Stimulated activated CD8-positive, alpha-beta memory T cell treated with anti-CD3 and anti-CD28 coated beads, Interleukin-15, amount 100 ng/mL, for 48 hours (primary cell): ENCODE measurements at places on chromosomes 1 and 21.

DNA sequence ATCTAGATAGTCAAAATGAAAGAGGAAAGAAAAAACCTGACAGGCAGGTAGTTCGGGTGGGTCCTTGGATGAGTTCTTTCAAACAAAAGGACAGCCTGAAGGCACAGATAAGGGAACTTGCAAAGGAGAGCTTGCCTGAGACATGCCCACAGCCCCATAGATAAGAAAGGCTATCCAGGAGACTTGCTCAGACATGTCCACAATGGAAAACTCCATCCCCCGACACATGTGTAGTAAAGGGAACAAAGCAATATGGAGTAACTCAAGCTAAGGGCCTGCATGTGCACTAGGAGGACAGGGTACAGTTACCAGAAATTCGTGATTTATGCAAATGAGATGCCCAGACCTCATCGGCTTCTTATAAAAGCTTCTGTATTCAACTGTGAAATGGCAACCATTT, 281.5 kb downstream of the NEGR1 start:
- no peak for DNase-seq

DNA sequence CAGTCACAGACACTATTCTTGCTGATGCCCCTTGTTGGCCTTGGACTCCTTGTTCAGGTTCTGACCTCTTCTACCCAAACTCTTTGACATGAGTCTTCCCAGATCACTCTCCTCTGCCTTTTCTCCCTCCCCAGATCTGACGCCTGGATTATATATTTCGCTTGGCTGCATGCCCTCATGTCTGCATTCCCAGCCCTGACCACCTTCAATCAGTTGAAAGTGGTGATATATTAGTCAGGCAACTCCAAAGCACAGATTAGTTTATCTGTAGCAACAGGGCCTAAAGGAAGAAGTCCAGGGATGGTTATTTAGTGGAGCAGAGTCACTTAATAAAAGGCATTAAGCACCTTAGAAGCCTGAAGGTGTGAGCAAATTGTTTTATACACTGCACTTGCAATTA, 110.0 kb upstream of the GUCA2B start:
- no peak for DNase-seq

DNA sequence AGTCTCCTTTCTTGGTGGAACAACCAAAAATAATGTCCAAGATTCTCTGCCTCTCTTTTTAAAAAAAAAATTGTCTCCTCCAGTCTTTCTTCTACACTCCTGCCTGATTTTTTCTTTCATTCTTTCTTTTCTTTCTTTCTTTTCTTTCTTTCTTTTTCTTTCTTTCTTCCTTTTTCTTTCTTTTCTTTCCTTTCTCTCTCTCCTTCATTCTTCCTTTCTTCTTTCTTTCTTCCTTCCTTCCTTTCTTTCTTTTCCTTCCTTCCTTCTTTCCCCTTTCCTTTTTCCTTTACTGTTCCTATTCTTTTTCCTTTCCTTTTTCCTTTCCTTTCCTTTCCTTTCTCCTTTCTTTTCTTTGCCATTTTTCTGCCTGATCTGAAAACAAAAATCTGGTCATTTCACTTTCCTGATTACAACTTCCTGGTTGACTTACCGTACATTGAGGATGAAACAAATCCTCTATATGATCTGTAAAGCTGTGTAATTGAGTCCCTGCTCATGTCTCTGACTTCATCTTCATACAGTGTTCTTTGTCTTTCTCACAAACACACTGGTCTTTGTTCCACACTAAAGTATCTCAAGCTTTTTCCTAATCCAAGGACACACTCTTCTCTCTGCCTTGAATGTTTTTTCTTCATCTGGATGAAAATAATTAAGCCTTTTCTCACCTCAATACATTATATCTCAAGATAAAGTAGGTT, 6.1 kb upstream of the KRTAP23-1 start:
- no peak for DNase-seq

GRCh38 chr21:39377444-39378050, 28.7 kb upstream of the HMGN1 start:
- DNase-seq, result no peak

GRCh38 chr1:17653728-17654351, 101.3 kb upstream of the ACTL8 start:
- DNase-seq, result no peak

GRCh38 chr1:226601456-226601855, 52.9 kb downstream of the STUM start:
- DNase-seq, result no peak

- no peak for DNase-seq
Observed at GRCh38 chr21:32096411-32096810, 182.4 kb downstream of the MIS18A start.

- DNase-seq, result no peak
Observed at GRCh38 chr21:35538386-35538785, 489.3 kb upstream of the RUNX1 start.

- no peak for DNase-seq
Observed at GRCh38 chr21:15751546-15751945, 21.8 kb downstream of the USP25 start.

DNA sequence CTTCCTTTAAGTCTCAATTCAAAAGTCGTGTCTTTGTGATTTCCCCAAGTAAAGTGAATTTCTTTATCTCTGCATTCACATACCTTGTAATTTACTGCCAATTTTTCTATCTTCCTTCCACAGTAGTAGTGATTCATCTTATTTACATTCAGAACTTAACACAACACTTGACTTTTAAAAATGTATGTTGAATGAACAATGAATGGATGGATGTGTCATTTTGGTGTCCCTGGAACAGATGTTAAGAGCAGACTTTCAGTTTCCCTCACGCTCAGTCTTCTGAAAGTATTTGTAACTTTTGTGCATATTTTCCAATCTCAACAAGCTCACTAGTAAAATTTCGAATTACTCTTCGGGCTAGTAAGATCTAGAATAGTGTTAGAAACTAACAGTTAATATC, 352.0 kb downstream of the HHIPL2 start:
- DNase-seq, result no peak

- no peak for DNase-seq
Observed at GRCh38 chr1:25130895-25131294, 101.4 kb downstream of the SYF2 start.

GRCh38 chr1:216691710-216692109, 31.5 kb downstream of the ESRRG start:
- no peak for DNase-seq

- DNase-seq, result peak; percentile 34
Observed at GRCh38 chr1:1614204-1614953, 921 bp upstream of the MIB2 start.

GRCh38 chr1:50852889-50853288, 107.2 kb downstream of the FAF1 start:
- DNase-seq, result no peak

GRCh38 chr1:92599184-92599583, 112.5 kb upstream of the GFI1 start:
- no peak for DNase-seq

GRCh38 chr1:30611741-30612309, 111.6 kb downstream of the MATN1 start:
- DNase-seq, result no peak

DNA sequence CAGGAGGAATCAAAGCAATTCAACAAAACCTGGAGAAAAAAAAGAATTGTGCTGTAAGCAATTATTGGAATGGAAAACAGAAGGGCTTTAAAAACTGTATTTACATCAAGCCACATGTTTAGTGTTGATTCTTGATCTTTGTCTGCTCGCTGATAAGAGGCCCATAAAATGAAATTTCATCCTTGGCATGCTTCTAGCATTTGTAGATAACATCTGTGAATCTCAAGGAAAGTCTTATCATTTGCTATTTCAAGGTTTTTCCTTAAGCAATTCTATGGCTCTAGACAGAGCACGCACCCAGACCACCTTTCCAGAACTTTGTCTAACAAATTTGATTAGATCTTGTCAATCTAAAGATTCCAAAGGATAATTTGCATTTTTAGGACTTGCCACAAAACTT, 181.0 kb upstream of the FGGY start:
- no peak for DNase-seq

GRCh38 chr1:205310976-205311704, 10.4 kb downstream of the NUAK2 start:
- DNase-seq, result no peak

DNA sequence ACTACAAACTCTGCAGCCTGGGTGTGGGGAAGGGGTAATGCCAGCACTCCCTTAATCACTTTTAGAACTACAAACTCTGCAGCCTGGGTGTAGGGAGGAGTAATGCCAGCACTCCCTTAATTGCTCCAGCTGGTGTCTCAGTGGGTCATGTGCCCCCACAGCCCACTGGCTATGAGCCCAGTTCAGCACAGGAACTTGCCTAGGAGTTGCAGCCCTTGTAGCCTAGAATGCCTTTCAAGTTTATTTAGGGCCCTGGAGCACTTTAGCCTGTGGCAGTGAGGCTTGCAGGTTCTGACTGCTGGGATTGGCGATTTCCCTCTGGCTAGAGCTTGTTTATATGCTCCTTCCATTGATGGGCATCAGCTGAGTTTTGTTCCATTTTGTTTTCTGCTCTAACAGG, 17.1 kb downstream of the VN1R5 start:
- no peak for DNase-seq

- no peak for DNase-seq
Observed at GRCh38 chr1:10762875-10763274, 33.6 kb downstream of the CASZ1 start.

- no peak for DNase-seq
Observed at GRCh38 chr1:151142411-151143056, 3.9 kb downstream of the SEMA6C start.

DNA sequence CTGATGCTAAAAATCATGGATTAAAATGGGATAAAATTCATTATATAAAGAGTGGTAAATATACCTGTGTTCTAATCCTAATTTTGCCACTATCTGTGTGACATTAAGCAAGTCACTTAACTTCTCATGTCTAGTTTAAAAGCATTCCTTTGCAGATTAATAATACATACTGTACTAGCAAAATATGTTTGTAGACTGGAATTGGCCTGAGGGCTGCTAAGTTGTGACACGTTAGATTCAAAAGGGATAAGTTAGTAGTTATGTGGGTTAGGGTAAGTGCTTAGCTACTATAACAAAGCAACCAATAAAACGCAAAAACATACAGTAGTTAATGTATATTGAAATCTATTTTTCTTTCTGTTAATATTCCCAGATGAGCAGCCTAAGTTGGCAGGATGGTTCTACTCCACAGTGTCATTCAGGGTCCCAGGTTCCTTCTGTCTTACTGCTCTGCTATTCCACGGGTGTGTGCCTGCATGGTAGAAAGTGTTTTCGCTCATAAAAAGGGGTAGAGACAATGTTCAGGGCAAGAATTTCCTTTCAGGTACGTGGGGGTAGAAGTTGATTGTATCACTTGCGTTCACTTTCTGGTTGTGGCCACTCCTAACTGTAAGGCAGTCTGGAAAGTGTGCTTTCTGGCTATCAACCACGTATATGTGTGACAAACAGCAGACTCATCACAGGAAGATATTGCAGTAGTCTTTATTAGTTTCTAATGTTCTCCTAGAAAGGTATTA, 239.8 kb downstream of the NFIA start:
- no peak for DNase-seq

- no peak for DNase-seq
Observed at GRCh38 chr1:99727575-99728185, 38.8 kb downstream of the FRRS1 start.

- DNase-seq, result no peak
Observed at GRCh38 chr1:3590951-3591865, 20.1 kb downstream of the MEGF6 start.

GRCh38 chr21:46092811-46093667, 4.9 kb upstream of the COL6A2 start:
- DNase-seq, result no peak

DNA sequence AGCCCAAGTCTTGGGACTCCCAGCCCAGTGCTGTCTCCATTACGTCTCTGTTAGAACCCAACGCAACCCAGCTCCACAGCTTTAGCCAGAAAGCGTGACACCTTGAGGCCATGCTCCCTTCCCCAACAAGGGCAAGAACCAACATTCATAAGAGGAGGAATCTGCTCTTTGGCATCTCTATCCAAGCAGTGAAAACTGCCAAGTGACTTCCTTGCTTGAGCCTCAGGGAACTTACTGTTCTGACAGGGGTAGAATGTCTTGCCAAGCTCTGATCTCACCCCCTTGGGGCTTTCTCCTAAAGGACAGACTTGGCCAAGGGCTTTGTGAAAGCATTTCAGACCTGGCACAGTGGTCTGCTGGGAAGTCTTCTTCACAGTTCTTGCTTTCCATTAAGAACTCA, 56.6 kb downstream of the SYT6 start:
- no peak for DNase-seq

- DNase-seq, result peak; percentile 88
Observed at GRCh38 chr1:235367000-235367908, at the start of gene TBCE. Gene TBCE, plus strand, starts transcription at chr1:235367427. Its CDS starts 12,623 bp downstream, at chr1:235380050.

GRCh38 chr1:200090252-200091159, 63.0 kb downstream of the NR5A2 start:
- DNase-seq, result no peak

GRCh38 chr1:74328851-74329250, 93.7 kb downstream of the TNNI3K start:
- no peak for DNase-seq

DNA sequence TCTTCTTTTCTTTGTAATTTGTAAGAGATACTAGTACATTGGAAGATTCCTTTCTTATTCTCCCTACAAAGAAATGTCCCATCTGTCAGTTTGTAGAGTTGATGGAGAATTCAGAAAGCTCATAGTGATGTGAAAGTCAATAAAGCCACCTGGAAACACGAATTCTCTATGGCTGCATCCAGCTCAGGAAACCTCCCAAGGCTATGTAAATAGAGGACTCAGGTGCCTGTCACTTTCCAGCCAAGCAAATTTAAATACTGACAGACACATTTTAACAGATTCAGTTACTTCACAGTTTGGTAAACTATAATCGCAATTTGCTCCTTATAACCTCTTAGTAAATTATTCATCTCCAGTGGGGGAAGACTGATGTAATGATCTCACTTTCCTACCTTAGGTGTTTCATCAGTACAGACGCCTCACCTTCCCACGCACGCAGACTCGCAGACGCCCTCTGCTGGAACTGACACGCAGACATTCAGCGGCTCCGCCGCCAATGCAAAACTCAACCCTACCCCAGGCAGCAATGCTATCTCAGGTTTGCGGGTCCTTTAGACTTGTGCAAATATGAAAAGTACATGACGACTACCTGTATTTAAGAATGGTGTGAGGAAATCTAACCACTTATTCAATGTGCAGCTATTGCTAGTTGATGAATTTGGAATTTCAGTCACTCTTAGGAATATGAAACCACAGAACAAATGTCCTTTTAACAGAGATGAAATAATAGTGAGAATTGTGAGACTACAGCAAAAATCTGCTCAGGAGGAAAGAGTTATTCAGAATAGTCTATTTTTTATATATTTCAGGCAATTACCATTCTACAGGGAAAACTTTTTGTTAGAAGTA, 60.6 kb downstream of the PTPRC start:
- peak; percentile 60 for DNase-seq

DNA sequence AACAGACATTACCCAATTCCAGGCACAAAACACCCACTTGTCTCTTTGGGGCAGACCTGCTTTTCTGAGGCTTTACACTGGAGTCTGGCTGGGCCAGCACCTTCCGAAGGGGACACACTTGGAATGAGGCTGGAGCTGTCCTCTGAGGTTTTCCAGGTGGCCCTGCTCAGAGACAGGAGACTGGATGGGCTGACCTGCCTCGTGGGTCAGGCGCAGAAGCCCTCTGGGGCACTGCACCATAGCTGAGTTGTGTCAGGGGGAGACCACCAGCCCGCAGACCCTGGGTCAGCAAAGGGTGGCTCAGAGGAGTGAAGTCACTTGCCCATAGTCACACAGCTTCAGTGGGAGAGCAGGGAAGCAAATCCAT, 1.8 kb downstream of the SH2D5 start:
- DNase-seq, result no peak
